Left colon (tissue), 2 donors: ENCODE measurements at places on chromosomes 5 and 9. TPM values are rescaled to one million over a fixed set of nuclear protein-coding genes. Genes with fewer than 3 reads are reported as not detected.

GRCh38 chr9:107833295-107833694, 343.7 kb upstream of the KLF4 start:
- DNase-seq: no peak

DNA sequence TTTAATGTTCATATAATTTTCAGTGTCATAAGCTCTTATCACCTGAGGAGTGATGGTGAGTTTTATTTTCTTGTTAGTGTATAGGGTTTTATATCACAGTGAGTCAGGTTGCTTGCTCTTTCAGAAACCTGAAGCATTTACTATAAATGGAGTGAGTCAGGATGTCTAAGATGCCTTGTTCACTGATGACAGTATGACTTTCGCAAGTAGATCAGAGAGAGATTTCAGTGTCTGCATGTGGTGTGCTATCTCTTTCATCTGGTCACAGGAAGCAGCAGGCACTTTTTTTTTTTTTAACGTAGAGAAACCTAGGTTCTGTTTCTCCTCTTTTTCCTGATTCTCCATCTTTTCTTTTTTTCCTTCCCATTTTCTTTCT, 237.1 kb downstream of the DMRTA1 start:
- DNase-seq: no peak

- DNase-seq: peak; percentile 63
These were observed 478 bp downstream of the RAB14 start for GRCh38 chr9:121201045-121201737.

GRCh38 chr5:139859013-139859412, 63.4 kb downstream of the PSD2 start:
- DNase-seq: no peak

CBY3 gene
- total RNA-seq: not detected
